Uterus (tissue), 4 donors: ENCODE measurements at places on chromosomes 1 and 21. TPM values are rescaled to one million over a fixed set of nuclear protein-coding genes. Genes with fewer than 3 reads are reported as not detected.

DNA sequence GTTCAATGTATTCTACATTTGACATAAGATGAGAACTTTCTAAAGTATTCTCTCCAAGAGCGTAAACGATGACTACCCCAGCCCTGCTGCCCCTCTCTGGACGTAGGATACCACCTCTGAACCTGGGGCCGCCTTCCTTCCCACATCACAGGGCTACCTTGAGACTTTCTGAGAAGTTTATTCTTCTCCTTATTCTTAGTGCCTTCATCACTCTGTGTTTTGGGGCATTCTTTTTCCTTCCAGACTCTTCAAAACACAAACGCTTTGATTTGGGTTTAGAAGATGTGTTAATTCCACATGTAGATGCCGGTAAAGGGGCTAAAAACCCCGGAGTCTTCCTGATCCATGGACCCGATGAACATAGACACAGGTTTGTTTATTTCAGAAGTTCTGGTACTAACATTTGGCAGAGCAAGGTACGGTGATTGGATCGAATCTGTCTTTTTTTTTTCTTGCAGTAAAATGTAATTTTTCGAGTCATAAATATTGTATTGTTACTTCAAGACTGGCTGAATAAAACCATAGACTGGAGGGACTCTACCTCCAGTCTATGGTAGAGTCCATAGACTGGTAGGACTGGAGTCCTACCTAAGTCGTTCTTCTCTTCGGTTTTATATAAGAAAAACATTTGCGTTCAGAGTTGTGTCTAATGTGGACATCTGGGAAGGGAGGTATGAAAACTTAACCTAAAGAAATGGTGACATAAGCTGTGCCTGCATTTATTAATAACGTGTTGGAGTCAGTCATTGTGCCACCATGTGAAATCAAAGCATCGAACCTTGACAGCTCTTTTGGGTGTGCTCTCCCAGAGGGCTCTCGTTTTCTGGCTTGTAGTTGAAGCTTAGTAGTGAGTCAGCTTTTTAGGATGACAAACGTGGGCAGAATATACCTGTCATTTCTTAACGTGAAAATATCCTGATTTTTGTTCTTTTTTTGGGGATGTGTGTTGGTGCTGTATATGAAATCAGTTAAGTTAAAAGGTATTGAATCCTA is 1.2 kb downstream of the MAN1A2 start:
- DNase-seq = no peak

- no peak for DNase-seq
These were observed 52.5 kb downstream of the LHX4 start for GRCh38 chr1:180282401-180283044.

- DNase-seq = no peak
These were observed 380 bp downstream of the TFF2 start for GRCh38 chr21:42350318-42350910.

The SPRR1B gene
- not detected for total RNA-seq

The BTBD8 gene
- 3.8 TPM for total RNA-seq

GRCh38 chr1:221939607-221940006 is 197.7 kb upstream of the DUSP10 start:
- DNase-seq = no peak

DNA sequence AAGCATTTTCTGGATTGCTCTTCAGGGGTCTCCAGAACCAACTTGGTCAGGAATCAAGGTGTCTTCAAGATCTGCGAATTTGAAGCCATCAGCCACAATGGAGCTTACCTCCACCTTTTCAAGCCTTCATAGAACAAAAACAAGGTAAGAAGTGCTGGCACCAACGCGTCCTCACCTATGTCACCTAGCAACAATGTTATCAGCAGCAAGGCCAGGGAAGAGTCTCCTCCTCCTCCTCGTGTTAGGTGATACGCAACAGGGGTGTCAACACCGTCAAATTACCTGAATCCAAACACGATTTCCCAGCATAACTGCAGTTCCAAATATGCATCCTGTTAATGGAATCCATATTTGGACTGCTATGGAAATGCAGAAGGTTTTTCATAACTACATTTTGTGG is 4.1 kb upstream of the TIAM1 start:
- DNase-seq = no peak

- no peak for DNase-seq
These were observed 37.8 kb upstream of the EFHD2 start for GRCh38 chr1:15371610-15372545.

DNA sequence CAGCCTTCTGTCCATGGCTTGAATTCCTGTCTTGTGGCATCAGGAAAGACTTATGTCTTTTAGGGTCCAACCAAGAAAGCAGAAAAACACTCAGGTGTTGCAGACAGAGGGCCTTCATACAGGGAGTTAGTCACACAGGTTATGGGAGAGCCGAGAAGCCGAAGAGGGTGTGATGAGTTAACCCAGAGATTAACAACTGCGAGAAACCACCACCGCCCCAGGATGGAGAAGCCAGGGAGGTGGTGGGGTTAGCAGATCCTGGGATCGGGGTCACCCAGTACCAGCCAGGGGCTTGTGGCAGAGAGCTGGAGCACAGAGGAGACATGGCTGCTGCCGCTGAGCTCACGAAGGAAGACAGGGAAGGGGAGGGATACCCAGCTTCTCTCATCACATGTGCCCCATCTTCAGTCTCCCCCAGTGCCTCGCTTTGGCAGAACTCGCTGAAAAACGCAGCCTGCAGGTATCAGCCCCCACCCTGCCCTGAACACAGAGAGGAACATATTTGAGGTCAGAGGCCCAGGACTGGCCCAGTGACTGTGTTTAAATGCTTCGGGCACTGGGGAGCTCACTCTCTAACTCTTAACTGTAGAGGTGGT is 58.7 kb downstream of the RUNX3 start:
- DNase-seq = no peak

GRCh38 chr1:154352581-154353459 is 27.5 kb downstream of the ATP8B2 start:
- DNase-seq = peak; percentile 38

The ZZZ3 gene
- total RNA-seq = 84.1 TPM

The KCNJ9 gene
- not detected for total RNA-seq

The DCST1 gene
- 3.5 TPM for total RNA-seq

The DISP1 gene
- 19.5 TPM for total RNA-seq

DNA sequence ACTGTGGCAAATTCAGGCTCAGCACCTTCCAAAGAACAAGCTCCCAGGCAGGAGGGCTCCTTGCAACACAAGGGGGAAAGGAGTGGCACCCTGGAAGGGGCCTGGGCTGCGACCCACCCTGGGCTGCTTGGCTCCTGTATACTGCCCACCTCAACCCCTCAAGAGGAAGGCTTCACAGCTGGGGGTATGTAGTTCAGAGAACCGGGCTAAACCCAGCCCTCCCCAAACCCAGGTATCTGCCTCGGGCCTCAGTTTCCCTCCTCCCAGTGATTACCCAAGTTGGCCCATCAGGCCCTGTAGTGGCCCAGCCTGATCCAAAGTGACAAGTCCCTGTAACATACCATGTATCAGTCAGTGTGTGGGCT is 7.5 kb downstream of the TENT5B start:
- DNase-seq = no peak

The GCSAML gene
- total RNA-seq = not detected

GRCh38 chr1:245142171-245142798 is 12.5 kb upstream of the KIF26B start:
- DNase-seq = no peak

The SKI gene
- total RNA-seq = 46.9 TPM

The TDRD5 gene
- total RNA-seq = not detected

The SLC44A3 gene
- 5.5 TPM for total RNA-seq

GRCh38 chr1:54663725-54664124 is 22.1 kb downstream of the MROH7 start:
- DNase-seq = no peak

DNA sequence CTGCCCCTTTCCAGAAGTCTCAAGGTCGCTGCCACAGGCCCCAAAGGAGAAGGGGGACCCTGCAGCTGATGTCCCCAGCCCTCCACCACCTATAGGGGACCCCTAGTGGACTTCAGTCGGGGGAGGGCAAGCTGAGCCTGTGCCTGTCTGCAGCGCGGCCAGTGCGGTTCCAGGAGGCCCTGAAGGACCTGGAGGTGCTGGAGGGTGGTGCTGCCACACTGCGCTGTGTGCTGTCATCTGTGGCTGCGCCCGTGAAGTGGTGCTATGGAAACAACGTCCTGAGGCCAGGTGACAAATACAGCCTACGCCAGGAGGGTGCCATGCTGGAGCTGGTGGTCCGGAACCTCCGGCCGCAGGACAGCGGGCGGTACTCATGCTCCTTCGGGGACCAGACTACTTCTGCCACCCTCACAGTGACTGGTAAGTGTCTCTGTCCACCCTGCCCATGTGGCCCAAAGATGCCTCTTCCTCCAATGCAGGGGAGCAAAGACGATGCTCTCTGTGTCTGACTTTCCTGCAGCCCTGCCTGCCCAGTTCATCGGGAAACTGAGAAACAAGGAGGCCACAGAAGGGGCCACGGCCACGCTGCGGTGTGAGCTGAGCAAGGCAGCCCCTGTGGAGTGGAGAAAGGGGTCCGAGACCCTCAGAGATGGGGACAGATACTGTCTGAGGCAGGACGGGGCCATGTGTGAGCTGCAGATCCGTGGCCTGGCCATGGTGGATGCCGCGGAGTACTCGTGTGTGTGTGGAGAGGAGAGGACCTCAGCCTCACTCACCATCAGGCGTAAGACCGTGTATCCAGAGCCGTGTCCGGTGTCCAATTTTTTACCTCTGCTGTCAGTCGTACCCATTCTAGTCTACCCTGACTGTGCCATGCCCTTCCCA is 79.9 kb downstream of the OBSCN start:
- no peak for DNase-seq

The RNF207 gene
- 41.1 TPM for total RNA-seq

DNA sequence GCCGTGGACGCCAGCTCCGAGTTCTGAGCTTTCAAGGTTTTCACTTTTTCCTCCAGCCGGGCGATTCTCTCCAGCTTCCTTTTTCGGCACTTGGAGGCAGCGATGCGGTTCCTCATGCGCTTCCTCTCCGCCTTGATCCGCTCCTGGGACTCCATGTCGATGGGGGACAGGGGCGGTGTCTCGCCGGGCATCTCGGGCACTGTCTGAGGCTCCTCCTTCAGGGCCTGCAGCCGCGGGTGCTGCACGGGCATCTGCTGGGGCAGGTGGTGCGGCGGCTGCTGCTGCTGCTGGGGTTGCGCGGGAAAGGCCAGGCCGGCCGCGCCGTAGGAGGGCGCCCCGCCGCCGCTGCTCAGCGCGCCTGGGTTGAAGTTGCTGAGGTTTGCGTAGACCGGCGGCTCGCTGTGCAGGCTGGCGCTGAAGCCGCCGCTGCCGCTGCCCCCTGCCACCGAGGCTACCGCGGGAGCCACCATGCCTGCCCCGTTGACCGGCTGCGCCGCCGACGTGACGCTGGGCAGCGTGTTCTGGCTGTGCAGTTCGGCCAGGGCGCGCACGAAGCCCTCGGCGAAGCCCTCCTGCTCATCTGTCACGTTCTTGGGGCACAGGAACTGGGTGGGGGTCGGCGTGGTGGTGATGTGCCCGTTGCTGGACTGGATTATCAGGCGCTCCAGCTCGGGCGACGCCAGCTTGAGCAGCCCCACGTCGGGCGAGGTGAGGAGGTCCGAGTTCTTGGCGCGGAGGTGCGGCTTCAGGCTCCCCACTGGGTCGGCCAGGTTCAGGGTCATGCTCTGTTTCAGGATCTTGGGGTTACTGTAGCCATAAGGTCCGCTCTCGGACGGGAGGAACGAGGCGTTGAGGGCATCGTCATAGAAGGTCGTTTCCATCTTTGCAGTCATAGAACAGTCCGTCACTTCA is 1.4 kb downstream of the JUN start:
- DNase-seq = peak; percentile 49
